EH (cell line): ENCODE measurements at places on chromosomes 11 and 22.

GRCh38 chr22:19429950-19430889, 1.3 kb downstream of the HIRA start:
- peak; percentile 69 for DNase-seq

- DNase-seq: no peak
Measured at GRCh38 chr11:116386118-116386699, 386.6 kb downstream of the BUD13 start.

DNA sequence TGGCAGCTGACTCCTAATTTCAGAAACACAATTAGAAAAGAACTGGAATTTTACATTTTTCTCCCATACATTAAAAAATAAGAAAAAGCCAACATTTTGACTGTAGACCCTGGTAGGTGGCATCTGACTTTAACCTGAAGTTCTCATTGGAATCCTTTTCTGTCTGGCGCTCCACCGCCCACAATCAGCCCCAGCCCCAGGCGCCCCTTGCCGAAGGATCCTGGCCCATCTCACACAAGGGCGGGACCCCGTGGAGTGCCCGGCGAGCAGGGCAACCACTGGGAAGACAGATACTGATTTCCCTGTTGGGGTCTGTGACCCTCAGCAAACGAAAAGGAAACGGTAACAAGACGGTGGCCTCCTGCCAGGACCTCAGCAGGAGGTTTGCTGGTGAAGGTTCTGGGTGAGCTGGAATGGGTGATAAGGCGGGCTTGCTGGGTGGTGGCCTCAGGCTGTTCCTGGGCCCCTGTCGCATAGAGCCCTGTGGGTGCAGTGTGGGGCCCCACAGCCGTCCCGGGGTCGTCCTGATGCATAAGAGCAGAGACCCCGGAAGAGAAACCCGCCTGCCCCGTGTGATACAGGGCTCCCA, 15.7 kb downstream of the TSPO start:
- DNase-seq: no peak

DNA sequence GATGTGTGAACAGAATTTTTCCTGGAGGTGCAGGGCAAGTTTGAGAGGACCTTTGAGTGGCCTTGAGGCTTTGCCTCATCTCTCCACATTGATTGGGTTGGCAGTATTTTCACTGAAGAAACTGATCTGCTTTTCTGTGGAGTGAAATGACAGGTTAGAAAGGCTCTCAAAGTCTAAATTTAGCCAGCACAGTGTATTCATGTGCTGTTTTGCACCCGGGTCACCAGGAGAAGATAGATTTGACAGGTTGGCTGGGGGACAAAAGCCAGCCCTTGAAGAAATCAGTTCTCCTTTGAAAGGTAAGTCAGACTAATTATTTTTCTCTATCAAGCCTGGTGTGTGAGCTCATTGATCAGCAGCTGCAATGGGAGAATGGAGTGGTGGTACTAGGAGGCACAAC, 152.9 kb downstream of the DBX1 start:
- DNase-seq: no peak

- peak; percentile 59 for DNase-seq
Measured at GRCh38 chr22:22578702-22579424, 19.8 kb upstream of the PRAME start.

DNA sequence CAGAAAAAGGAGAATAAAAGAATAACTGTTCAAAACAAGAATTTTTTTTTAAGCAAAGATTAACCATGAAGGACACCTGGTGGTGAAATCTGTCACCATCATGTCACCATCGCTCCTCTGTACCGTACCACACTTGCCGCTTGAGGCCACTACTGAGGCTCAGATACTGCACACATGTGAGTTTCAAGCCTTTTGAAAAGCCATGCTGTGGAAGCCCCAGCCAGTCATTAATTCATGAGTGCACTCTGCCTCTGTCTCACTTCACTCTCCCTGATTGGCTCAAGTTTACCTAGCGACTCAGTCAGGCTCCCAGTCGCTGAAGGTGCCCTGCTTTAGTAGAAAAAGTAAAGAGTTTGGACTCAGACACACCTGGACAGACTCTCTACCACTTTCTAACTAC, 6.6 kb upstream of the MS4A12 start:
- no peak for DNase-seq
